Renal cortical epithelial cell (primary cell): ENCODE measurements at places on chromosomes 5 and 9.

DNA sequence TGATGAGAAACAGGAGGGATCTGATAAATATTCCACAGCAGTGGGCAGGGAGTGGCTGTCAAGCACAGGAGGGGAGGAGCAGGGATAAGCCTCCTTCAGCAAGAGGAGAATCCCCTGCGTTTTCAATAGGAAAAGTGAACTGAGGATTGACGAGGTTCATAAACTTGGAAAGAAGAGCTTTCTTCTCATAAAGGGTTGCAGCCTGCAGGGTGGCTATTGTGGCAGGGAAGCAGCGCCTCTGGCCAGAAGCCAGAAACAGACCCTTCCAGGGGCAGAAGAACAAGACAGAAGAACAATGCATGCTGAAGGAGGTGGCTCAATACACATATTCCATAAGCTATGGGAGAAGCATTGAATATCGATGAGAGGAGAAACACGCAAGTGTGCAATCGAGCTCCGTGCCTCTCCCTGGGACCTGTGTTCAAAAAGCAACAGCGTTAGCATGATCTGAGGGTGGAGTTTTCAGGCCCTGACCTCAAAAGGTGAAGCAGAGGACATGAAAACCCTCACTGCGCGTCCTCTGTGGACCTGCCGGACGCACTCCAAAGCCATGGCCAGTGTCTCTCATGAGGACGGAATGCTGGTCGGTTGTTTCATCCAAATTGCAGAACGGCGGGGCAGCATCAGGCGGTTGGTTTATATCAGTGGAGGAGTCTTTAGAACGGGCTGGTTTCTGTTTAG is 67.6 kb downstream of the ANKRD33B start:
- no peak for DNase-seq

GRCh38 chr9:81827616-81828296 is 100.5 kb upstream of the SPATA31D4 start:
- no peak for DNase-seq

GRCh38 chr5:83827111-83827557 is 106.5 kb upstream of the HAPLN1 start:
- DNase-seq: no peak

- no peak for DNase-seq
Observed at GRCh38 chr9:72649127-72649442, 127.7 kb downstream of the TMC1 start.

- DNase-seq: peak; percentile 28
Observed at GRCh38 chr5:131783874-131784273, 12.9 kb downstream of the FNIP1 start.

DNA sequence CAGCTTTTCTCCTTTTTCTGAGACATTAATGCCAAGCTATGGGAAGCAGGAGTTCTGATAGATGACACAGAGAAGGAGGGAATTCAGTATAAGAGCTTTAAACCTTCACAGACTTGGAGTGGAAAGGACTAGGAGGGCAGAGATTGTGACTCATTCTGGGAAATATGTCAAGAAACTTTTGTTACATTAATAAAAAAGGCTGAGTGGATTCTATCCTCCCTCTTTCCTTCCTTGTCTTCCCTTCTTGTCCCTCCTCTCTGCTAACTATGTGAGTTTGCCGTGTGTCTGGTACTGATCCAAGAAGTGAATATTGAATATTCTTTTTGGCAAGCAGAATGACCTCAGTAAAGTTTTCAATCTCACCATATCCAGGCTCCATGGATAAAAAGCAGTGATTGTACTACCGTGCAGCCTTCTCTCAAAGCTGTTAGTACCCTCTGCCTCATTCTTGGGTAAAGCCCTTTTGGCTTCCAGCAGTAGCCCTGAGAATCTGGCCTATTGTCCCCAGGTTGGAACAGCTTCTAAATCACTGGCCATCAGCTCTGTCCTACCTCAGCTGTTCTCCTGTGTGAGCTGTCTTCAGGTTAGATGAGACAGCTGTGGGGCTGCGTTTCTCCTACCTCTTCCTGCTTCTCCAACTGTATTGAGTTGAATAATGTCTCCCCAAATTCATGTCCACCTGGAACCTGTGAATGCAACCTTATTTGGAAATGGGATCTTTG is 73.9 kb downstream of the ATG10 start:
- DNase-seq: no peak

DNA sequence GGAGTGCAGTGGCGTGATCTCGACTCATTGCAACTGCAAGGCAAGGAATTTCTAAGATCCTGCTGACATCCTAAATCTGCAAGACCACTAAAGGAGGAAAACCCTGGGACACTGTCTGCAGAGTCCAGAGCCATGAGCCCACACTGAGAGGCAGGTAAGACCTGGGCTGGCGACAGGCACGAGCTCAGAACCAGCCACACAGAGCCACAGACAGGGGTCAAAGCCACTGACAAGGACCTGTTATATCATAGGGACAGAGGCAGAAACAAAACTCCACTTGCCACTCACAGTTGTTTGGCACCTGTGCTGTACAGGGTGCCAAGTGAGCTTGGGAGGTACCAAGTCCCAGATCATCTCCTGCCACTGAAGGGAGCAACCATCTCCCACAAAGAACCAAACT is 34.2 kb downstream of the IPPK start:
- DNase-seq: no peak

DNA sequence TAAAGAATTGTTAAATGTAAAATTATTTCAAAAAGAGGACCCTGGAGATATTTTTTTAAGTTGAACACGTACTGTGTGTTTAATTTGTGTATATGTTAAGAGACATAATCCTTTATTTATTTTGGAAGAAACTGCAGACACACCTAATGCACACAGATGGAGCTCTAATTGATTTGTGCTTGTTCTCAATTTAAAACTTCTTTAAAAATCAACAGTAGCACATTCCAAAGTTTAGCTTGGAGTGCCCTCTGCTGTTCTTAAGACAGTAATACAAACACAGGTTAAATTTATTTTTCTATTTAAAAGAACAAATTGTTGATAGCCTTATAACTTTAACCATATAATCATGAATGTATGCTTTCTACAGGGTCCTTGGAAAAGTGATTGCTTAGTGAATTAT is 277.6 kb upstream of the ADAMTS16 start:
- peak; percentile 69 for DNase-seq

GRCh38 chr9:91783876-91784672 is 166.0 kb downstream of the ROR2 start:
- DNase-seq: no peak

DNA sequence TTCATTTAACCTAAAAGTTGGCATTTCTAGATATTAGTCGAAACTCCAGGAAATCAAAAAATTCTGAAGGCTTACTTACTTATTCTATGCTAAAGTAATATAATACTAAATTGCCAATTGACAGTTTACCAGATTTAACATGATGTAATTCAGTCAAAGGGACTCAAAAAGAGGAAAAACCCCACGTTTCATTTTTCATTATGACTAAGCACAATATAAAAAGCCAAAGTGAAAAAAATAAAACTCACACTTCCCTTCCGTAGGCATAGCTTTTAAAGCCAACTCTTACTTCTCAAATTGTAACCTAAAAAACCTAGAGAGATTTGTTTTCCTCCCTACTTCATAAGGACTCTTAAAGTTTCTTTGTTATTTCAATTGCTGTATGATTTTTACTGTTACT is 146.6 kb downstream of the RAPGEF6 start:
- DNase-seq: no peak

- no peak for DNase-seq
Observed at GRCh38 chr5:157354800-157355199, 88.9 kb downstream of the CYFIP2 start.
